NCI-H1694 treated with DMSO at 0.1 percent for 48 hours (cell line): ENCODE measurements at places on chromosomes 3 and 15.

- no peak for DNase-seq
Measured at GRCh38 chr3:129060276-129061022, at the start of gene GP9. Gene GP9, plus strand, starts transcription at chr3:129060779. Its CDS starts 961 bp downstream, at chr3:129061740.

- no peak for DNase-seq
Measured at GRCh38 chr15:92505611-92506010, 111.9 kb downstream of the ST8SIA2 start.

DNA sequence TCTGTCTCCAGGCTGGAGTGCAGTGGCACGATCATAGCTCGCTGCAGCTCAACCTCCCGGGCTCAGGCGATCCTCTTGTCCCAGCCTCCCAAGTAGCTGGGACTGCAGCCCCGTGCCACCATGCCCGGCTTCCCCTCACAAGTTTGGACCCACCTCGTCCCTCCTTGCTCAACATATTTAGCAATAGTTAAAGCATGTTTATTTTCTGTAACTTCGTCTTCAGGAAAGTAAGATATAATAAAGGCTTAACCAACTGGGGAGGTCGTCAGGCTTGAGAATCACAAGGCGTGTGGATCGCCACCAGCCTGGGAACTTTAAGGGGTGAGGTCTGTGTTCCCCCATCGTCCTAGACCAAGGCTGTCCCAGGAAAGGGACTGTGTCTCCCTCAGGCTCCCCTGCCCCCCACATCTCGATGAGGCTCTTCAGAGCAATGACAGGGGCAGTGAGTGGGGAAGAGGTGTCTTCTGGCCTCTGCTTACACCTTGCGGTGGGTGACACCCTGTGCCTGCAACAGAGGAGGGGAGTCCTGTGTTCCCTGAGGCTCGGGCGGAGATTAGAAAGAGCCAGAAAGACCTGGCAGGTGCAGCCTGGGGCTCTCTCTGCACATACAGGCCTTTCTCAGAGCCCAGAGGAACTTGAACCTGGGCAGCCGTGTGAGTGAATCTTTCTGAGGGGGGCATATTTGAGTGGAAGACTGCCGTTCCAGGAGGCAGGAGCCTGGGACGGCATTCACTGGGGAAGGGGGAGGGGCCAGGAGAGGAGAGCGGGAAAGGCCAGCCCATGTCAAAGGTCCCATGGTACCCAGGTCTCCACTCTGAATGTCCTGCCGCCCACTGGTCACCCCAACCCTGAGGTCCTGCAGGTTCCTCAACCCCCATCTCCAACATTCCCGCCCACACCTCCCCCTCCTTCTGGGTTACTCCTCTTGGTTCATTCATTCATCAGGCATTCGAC is 152.3 kb downstream of the SMAD6 start:
- DNase-seq, result no peak

DNA sequence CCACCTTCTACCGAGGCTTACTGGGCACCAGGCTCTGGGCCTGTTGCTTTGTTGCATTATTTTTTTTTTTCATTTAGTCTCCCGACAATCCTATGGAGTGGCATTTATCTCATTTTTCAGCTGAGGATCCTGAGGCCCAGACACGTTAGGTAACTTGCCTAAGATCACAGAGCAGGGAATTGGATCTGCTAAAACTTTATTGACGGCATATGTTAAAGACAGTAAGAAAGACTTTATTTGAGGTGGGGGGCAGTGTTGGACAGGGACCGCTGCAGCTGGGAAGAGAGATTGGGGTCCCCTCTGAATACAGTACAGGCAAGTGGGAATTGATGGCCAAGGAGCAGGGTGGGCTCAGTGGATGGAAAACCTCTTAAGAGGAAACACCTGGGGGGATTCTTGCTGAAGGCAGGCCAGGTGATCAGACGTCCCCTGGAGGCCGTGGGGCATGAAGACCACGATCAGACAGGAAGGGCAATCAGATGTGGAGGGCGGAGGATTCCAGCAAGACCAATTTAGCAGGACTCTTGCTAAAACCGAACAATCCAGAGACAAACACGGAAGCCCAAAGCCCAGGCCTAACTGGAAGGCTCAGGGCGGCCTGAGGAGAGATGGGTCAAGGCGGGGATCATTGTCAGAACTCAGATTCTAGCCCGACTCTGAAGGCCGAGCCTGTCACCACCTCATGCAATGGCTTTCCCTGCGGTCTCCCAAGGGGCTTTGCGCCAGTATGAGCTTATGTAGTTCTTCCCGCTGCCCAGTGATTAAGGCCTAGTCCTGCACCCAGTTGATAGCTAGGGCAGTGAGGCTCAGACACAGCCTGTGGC is 53.7 kb downstream of the RGMA start:
- DNase-seq, result no peak

DNA sequence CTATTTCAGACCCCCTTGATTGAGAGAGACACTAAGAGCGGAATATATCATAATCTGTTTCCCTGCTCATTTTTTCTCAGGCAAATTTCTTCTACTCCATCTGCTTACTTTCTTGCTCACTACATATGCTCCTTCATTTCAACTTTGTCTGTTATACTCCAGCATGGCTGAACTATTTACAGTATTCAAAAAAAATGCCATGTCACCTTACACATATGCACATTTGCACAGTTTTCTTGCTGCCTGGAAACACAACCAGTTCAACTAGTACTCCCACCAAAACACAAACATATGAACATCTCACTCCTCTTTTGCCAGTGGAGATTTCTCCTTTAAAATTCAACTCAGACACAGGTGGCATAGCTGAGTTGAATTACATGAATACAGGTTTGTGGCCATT is 1142.1 kb upstream of the CADM2 start:
- DNase-seq, result no peak

GRCh38 chr15:90571063-90571541 is 41.4 kb downstream of the CRTC3 start:
- DNase-seq, result no peak

DNA sequence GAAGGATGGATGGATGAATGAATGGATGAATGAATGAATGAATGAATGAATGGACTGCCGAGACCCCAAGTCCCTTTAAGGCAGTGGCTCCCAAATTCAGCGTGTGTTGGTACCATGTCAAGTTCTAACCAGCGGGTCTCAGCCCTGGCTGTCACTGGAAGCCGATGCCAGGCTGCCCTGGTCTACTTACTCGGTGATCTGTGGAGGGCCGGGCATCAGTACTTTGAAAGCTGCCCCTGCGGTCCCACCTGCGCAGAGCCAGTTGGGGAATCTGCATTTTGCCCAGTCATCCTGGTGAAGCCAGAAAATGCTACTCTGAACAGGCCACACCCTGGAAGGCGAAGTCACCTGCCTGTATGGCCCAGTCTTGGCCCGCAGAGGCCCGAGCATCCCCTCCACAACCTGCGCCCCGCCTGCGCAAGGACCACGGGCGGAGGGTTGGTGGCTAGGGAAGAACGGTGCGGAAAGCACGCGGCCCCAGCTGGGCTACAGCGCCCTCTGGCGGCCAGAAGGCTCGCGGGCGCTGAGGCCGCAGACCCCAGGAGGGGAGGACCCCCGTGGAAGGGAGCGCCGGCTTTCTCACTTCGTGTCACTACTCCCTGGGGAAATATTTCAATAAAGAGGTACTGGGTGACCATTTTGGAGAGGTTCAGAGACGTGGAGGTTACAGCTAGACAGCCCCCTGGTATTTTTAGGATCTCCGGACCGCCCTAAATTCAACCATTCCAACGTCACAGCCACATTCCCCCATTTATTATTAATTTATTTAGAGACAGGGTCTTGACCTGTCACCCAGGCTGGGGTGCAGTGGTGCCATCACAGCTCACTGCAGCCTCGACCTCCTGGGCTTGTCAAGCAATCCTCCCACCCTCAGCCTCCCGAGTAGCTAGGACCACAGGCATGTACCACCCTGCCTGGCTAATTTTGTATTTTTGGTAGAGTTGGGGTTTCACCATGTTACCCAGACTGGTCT is 34.9 kb downstream of the PRKCD start:
- no peak for DNase-seq

DNA sequence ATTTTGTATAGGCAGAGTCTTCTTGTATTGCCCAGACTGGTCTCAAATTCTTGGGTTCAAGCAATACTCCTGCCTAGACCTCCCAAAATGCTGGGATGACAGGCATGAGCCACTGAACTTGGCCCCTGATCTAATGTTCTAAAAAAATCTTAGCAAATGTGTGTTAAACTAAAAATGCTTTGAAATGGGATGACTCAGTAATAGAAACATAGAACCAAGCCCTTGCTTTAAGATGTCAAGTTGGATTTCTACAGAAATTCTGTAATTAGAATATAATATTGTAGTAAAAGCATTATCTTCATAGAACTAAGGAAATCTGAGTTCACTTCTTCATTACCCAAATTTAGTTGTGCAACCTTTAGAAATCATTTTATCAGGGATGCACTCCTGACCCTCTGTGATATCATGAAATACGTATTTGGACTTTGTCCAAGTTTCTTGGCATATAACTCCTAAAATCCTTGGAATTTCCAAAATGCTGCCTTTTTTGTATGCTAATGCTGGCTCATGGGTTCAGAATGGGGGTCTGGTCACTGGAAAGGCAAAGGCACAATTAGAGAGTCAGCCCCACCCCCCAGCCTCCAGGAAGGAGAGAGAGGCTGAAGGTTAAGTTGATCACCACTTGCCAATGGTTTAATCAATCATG is 217.3 kb downstream of the TP63 start:
- no peak for DNase-seq

DNA sequence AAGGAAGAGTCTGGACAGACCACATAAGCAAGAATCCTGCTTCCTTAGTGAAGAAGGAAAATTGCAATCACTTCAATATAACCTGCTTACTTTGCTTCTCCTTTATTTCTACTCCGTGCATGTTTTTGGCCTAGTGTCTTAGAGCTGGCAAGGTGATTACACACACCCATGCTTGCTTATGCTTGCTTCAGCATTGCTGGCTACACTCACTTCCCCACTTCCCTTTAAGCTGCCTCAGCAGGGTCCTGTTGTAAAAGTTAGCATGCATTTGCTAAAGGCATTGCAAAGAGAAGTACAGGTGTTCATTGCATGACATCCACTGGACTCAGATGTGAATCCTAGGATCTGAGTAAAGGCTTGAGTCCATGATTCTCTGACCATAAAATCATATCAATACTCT is 47.5 kb upstream of the STT3B start:
- no peak for DNase-seq

- no peak for DNase-seq
Measured at GRCh38 chr3:97711654-97712053, 52.9 kb upstream of the ARL6 start.

GRCh38 chr3:94548581-94549316 is 485.9 kb downstream of the NSUN3 start:
- DNase-seq, result no peak

DNA sequence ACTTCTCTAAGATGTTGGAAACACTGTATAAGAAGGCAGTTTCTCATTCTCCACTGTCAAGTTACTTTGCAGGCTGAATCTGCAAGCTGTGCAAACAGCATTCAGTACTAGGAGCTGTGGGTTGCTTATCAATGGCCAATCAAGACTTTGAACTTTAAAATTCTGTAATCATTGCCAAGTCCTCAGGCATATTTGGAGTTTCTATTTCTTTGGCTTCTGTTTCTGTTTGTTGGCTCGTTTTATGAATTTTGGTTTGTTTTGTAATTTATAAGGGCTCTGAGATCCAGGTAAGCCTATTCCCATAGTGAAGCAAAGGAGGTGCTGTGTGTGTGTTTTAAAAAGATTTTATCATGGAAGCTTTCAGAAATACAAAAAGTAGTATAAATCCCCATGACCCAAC is 32.1 kb downstream of the TLNRD1 start:
- no peak for DNase-seq

GRCh38 chr15:84982301-84982920 is 755 bp downstream of the PDE8A start:
- DNase-seq, result no peak

GRCh38 chr15:61459785-61460707 is 230.9 kb upstream of the RORA start:
- DNase-seq, result no peak

DNA sequence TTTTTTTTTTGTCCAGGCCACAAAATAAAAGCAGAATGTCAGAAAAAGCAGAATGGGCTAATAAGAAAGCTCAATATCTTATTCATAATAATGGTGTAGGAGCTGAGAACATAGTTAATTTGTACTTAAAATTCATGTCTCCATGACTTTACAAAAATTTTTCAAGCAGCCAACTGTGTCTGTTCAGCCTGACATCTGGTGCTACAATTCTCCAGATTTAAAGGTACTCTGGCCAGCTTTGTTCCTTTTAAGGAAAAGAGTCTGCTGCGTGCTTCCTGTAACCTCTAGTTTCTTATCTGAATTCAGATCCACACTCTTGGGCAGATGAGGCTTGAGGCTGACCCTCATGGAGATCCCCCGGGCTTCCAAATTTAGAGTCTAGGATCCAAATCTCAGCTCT is 8.7 kb upstream of the RFX7 start:
- DNase-seq, result peak; percentile 43

DNA sequence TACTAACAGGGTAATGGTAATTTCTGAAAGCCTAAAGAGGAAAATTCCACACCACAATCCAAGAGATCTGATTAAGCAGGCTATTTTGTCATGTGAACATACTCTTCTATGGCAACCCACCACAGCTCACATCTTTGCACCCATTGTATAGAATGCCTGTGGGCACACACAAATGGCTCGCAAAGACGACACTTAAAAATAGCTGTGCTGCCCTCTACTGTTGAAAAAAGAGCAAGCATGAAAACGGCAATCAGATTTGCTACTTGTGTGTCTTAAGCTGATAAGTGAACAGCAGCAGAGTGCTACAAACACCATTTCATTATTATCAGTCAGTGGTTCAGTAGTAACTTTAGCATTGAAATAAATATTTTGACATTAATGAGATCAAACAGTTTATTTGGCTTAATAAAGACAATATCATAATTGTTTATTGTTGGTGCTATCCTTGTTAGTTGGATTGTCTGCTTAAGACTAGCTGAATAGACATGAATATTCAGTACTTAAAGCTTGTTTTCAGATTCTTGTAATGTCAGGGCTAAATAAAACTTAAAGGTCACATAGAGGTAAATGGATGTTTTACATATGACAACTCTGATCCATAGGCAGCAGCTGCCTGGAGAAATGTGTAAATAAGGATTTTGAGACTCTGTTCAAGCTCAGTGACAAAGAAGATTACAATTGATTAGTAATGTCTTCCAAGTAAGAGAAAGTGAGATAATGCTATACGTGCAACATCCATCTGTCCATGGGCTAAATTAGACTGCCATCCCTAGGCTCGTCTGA is 199.1 kb downstream of the LRRN1 start:
- no peak for DNase-seq

- DNase-seq, result no peak
Measured at GRCh38 chr3:36597422-36597821, 166.9 kb downstream of the DCLK3 start.

DNA sequence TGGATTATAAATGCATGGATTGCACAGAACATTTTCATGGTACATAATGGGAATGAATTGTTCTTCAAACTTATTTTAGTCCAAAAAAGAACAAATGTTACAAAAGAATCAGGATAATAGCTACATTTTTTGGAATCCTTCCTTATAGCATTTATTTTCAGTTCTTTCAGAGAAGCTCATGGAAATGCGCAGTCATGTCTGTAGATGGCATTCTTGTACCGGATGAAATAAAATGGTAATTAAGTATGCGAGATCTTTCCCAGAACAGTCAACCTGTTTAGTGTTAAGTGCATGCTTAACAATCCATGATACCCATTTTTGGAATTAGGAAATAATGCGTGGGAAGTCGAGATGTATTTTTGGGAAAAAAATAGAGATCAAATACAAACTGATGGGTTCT is 38.2 kb upstream of the GOLGA8B start:
- DNase-seq, result peak; percentile 64
